ENCODE measurements at places on chromosomes 11 and 22.

GRCh38 chr11:125328225-125328580, 163.7 kb downstream of the PKNOX2 start:
- no peak for DNase-seq

DNA sequence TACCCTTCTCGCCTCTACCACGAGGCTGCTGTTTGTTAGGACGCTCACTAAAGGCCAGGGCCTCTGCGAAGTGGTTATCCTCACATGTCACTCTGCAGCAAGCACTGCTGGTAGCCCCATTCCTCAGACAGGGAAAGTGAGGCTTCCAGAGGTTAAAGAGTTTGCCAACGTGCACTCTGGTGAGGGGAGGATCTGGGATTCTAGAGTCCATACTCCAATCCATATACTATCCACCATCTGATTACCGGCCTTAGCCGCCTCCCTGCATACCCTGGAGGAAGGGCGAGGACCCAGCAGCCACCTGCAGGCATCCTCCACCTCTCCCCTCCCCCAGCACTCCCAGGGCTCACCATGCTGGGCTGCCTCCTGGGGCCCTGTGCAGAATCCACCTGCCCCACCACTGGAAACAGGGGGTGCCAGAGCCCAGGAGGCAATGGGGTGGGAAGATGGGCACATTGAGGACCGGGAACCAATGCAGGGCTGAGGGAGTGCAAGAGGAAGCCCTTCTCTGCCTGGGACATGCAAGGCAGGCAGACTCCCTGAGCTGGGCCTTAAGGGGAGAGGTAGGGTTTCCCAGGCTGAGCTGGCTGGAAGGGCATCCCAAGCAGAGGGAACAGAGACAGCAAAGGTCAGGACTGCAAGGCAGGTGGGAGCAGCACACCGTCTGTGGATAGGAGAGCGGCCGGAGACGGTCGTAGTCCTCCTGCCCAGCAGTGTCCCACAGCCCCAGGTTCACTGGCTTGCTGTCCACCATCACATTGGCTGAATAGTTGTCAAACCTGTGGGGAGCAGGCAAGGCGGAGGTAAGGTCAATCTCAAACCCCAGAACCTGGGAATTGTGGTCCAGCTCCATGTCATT, 11.7 kb downstream of the RAC2 start:
- DNase-seq = peak; percentile 25

GRCh38 chr11:75714211-75714610, 3.4 kb upstream of the MOGAT2 start:
- no peak for DNase-seq

DNA sequence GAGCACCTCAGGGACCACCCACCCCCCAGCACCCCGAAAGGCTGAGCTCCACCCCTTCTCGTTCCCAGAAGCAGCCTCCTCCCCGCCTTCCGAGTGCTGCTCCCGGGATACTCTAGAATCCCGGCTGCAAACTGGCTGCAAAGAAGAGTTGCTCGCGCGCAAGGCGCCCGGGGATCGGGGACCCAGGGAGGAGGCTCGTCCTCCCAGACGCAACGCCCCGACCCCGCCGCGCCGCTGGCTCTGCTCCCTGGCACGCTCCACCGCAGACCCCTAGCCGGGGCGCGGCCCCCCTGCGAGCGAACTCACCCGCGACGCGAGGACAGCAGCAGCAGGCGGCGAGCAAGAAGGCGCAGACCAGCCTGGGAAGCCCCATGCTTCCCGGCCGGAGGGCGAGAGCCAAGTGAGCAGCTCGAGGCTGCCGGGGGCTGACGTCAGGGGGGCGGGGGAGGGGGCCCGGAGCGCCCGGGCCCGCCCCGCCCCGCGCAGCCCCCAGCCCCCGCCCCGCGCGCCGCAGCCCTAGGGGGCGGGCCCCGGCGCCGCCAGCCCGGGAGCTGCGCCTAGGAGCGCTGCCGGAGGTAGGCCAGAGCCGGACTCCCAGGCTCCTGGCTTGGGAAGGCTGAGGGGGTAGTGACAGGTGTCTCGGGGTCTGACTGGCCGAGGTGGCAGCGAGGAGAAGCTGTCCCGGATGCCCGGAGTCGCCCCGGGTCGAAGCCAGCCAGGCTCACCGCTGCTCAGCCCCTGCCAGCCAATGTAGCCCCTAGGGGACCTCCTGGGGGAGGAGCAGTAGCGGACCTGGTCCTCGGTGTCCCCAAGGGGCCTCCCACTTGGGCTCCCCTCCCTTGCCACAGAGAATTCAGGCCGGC, at the start of gene MCAM:
TSS of gene MCAM (minus strand) at position 402 of the 863 bp plus-strand sequence. CDS start at position 373, 29 bp downstream.
- DNase-seq = peak; percentile 30

GRCh38 chr11:67996622-67997474, 7.0 kb downstream of the UNC93B1 start:
- DNase-seq = no peak

DNA sequence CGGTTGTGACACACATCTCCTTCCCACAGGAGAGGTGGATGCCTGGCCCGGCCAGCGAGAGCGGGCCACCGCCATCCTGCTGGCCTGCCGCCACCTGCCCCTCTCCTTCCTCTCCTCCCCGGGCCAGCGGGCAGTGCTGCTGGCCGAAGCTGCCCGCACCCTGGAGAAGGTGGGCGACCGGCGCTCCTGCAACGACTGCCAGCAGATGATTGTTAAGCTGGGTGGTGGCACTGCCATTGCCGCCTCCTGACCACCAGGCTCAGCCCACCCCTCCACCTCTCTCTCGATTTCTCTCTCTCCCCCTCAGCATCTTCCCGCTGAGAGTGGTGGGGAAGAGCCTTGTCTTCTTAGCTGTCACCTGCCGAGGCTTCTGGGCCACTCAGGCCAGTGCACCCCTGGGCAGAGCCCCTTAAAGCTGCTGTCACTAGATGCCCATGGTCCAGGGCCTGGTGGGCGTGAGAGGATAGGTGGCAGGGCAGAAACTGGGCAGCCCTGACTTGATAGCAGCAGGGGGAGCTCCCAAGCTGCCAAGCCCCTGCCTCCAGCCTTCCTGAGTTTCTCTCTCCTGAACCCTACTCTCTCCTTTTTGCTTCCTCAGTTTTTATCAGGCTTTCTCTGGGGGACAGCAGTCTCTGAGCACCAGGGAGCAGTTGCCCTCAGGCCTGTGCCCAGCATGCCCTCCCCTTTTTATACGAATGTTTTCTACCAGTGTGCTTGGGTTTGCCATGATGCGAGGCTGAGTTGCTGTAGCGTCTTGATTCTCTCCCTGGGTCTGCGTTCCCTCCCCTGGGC, 9.3 kb downstream of the SHISA8 start:
- DNase-seq = no peak

DNA sequence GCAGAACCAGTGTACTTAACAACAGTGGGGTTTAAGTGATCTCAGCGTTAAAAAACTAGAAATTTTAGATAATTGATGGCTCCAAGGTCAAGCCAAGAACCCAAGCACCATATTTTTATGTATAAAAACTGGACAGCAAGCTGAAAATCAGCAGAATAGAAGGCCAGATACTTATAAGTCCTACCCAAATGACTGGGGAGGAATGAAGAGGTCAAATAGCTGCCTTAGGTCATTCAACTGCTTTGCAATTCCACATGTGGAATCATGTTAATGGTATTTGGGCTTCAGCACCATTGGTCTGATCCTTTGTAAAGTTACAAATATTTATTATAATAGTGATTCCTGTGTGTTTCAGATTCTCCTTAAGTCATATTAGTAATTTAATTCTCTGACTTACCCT, 108.4 kb downstream of the FAT3 start:
- no peak for DNase-seq

DNA sequence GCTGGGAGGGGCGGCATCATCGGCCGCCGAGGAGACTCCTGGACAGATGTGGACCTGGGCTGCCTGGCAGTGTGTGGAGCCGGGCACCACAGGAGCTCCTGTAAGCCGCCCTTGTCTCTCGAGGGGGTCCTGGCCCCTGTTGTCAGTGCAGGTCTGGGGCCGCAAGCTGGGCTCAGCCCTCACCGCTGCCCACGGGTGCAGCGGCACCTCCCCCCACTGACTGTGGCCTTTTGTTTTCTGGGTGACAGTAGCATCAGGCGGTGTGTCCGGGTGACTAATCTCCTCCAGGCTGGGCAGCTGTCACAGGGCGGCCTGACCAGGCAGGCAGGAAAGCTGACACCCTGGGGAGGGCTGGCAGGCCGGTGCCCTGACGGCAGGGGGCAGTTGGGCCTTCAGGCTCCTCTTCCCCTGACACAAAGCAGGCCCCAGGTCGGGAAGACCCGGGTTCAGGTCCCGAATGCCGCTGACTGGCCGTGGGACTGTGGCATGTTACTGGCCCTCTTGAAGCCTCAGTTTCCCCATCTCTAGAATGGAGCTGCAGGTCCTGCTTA, 16.3 kb downstream of the DGKZ start:
- DNase-seq = no peak

- peak; percentile 59 for DNase-seq
Measured at GRCh38 chr11:124402326-124402922, 3.6 kb upstream of the OR8B3 start.

- DNase-seq = no peak
Measured at GRCh38 chr11:111465400-111465799, 46.8 kb downstream of the BTG4 start.

DNA sequence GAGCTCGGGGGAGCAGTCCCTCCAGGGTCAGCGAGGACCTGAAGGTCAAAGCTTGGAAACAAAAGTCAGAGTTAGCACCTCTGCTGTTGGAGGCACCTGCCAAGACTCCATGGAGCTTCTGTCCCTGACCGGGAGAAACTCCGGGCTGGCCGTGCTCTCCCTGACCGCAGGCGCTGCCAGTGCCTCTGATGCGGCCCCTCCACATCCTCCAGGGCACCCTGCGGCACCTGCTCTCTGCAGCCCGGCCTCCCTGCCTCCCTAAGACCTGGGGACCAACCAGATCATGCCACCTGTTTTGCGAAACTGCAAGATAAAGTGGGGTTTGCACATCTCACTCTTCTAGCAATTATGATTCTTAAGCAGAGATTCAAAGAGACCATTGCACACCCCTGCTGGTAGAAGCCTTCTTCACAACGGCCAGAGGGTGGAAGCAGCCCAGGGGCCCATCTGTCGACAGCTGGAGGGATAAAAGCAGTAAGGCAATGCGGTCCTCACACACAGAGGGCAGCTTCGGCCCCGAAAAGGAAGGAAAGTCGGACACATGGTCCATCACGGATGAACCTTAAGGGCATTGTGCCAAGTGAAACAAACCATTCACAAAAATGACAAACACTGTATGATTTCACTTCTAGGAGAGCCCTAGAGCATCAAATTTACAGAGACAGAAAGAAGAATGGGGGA, 477.1 kb downstream of the BRD1 start:
- no peak for DNase-seq

DNA sequence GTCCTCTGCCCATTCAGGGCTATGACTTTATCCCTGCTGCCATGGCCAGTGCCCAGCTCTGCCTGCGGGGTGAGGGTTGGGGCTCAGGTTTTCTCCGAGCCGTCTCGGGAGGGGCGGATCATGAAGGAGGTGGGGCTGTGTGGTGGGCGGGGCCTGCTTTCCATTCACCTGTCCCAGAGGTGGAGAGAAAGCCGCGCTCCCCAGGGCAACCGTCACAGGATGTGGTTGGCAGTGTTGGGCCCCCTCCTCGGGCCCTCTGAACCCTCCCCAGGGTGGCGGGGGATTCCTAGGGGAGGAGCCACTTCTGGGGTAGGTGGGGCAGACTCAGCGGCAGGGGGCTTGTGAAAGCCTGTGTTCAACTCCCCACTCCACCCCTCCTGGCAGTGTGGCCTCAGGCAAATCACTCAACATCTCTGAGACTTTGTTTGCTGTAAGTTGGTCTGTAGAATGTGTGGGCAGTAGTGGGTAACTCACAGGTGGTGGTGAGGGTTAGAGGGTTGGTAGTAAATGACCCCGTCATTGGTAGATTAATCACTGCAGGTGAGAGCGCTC, 50.3 kb downstream of the CD6 start:
- peak; percentile 89 for DNase-seq

- DNase-seq = no peak
Measured at GRCh38 chr11:45097721-45098493, 48.5 kb upstream of the PRDM11 start.

DNA sequence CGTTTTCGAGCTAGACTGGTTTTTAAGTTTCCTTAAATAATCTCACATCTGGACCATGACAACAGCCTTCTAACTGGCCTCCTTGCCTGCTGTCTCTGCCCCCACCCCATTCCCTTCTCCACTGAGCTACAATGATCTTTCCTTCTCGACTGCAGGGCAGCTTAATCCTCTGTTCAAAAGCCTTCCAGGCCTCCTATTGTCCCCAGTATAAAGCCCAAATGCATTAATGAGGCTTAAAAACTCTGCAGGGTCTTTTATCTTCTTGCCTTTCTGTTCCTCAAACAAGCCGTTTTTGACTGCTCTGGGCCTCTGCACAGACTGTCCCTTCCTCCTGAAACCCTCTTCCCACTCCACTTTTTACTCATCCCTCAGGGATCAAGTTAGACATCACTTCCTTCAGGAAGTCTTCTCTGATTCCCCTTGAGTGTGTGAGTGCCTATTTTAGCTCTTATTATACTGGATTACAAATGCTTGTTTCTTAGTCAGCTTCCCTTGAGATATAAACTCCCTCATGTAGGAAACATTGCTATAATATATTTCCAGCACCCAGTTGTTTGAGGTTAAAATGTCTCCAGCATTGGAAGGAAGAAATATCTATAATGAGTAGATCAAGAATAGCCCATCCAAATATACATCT, 23.6 kb upstream of the PAMR1 start:
- no peak for DNase-seq

GRCh38 chr22:19795617-19796008, 35.0 kb downstream of the TBX1 start:
- no peak for DNase-seq

GRCh38 chr22:44758344-44758973, 6.1 kb downstream of the ARHGAP8 start:
- no peak for DNase-seq

GRCh38 chr11:129639300-129639699, 176.3 kb upstream of the TMEM45B start:
- DNase-seq = peak; percentile 74

DNA sequence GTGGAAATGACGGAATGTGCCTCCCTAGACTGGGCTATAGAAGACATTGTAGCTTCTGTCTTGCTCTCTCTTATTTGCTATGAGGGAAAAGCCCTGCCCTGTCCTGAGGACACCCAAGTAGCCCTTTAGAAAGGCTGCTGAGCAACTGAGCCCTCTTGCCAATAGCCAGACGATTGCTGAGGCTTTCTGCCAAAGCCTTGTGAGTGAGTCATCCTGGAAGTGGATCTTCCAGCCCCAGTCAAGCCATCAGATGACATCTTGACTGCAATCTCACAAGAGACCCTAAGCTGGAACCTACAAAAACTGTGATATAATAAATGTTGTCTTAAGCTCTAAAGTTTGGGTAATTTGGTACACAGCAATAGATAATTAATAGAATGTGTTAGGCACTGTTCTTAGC, 3.9 kb upstream of the TRAF6 start:
- no peak for DNase-seq

GRCh38 chr11:69054397-69055211, 5.9 kb downstream of the TPCN2 start:
- no peak for DNase-seq

DNA sequence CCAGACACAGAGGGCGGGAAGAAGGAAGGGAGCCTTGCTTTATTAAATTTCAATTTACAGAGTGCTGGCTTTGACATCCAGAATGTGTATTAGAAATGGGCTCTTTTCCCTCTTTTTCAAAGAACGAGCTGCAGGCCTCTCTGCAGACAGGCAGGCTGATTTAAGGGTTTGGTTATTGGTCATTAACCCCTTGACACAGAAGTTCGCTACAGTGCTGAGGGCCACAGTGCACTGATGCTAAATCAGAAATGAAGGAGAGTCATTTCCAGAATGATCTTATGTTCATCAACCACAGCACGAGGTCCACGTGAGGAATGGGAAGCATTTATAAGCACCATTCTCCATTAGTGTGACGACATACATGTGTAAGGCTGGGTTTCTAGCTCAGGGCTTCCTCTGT, 51.8 kb downstream of the CSNK2A3 start:
- no peak for DNase-seq

Measured in stimulated activated naive CD8-positive, alpha-beta T cell treated with anti-CD3 and anti-CD28 coated beads, Interleukin-15, amount 100 ng/mL, for 72 hours (primary cell).